ENCODE measurements at places on chromosomes 6 and 20.

GRCh38 chr20:19725814-19726525, 32.1 kb upstream of the RIN2 start:
- DNase-seq, result no peak

DNA sequence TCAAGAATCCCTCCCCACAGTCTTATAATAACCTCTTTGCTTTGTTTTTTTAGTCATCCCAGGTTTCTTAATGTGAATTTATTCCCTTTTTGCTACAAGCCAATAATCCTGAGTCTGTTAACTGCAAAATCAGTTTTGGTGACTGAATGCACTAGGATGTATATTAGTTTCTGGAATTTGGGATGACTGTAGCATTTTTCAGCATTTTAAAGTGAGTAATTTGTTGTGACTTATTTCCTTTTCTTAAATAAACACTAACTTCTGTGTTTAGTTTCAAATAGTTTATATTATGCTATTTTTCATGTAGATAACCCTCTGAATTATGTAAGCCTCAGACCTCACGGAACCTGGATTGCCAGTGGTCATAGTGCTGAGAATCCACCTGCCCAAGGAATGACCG, 5.5 kb downstream of the CST1 start:
- DNase-seq, result no peak

- no peak for DNase-seq
These were observed 333.3 kb upstream of the KCNQ5 start for GRCh38 chr6:72288592-72288991.

- no peak for DNase-seq
These were observed 103.6 kb upstream of the NXT1 start for GRCh38 chr20:23246717-23247664.

DNA sequence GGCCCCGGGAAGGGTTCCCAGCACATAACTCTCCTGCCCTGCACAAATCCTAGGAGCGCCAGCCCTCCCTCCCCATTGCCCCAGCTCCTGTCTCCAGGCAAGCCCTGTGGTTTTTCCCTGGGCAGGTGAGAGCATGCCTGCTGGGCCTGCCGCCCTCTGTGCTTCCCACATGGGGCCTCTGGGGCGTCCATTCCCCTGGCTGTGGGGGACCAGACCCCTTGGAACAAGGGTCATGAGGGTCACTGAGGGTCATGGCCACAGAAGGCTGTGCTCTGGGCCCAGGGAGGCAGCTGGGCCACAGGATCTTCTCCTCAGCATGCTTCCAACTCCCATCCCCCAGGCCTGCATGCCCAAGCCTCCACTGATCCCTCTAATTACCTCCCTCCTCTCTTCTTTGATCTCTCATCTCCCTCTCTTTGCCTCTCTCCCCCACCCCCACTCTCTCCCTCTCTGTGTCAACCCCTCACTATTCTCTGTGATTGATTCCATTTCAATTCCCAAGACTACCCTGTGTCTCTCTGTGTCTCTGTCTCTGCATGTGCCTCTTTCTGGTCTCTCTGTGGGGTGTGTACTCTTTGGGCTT, 6.1 kb downstream of the MDFI start:
- no peak for DNase-seq

- DNase-seq, result no peak
These were observed 6.9 kb downstream of the RTEL1 start for GRCh38 chr20:63664861-63665594.

DNA sequence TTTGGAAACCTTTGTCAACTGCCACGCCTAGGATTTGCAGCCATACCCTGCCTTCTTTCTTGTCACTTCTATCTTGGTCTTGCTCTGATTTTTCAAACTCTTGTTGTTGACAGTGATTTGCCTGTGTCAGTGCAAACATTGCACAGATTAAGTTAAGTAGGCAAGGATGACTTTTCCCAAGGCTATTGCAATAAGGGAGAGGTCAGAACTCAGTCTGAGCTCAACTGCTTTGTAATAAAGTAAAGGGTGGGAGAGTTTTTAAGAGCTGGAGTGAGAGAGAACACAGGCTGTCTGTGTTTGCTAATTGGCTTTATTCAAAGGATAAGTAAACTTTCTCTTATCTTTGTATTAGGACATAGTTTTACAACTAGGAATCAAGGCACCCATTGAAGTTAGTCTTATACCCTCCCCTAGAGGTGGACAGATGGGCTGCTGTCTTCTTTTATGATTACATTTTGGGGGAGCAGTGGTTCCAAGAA, 448.6 kb downstream of the PHF3 start:
- DNase-seq, result no peak

GRCh38 chr6:67722861-67723261, 912.2 kb upstream of the ADGRB3 start:
- no peak for DNase-seq

- no peak for DNase-seq
These were observed 77.1 kb downstream of the SLC2A10 start for GRCh38 chr20:46786566-46786965.

DNA sequence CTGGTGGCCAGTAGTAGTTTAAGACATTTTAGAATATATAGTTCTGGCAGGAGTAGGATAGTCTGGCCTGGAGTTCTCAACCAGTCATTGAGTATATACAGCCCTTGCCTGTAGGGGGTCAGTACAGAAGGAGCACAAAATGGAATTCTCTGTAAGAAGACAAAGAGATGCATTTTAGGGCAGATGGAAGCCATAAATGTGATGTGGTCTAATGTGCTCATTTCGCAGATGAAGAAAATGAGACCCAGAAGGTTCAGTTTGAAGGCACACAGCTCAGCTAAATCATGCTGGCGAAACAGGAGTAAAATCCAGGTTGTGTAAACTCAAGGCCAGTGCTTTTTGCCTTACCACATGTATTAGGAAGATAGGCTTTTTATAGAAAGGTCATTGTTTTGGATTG, 29.6 kb downstream of the QKI start:
- no peak for DNase-seq

- DNase-seq, result no peak
These were observed 21.3 kb downstream of the PLCB1 start for GRCh38 chr20:8153281-8153908.

GRCh38 chr6:137728386-137729349, 138.4 kb upstream of the TNFAIP3 start:
- peak; percentile 67 for DNase-seq

DNA sequence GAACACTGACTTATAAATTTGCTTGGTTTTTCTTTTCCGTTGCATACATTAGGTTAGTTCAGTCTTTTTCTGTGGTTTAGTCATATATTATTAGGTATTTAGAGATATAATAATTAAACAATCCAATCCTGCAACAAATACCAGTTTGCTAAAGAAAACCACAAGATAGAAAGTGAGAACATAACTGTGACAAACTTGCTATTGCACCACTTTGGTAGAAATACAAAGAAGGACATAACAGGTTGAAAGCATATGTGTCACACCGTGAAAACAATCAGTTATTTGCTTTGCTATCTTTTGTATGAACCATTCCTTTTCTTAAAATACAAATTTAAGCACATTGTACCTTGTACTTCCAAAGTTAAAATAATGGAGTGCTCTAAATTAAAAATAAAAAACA, 42.0 kb upstream of the KCNQ5 start:
- no peak for DNase-seq

DNA sequence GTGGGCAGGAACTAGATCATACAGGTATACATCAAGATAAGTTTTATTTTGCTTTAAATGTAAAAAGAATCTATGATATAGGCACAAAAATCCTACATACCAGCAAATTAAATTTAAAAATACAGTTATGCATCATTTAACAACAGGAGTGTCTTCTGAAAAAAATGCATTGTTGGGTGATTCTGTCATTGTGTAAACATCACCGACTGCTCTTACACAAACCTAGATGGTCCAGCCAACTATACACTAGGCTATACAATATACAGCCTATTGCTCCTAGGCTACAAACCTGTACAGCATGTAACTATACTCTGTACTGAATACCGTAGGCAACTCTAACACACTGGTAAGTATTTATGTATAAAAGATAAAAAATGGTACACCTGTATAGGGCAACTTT, 139.4 kb downstream of the RNGTT start:
- DNase-seq, result no peak

DNA sequence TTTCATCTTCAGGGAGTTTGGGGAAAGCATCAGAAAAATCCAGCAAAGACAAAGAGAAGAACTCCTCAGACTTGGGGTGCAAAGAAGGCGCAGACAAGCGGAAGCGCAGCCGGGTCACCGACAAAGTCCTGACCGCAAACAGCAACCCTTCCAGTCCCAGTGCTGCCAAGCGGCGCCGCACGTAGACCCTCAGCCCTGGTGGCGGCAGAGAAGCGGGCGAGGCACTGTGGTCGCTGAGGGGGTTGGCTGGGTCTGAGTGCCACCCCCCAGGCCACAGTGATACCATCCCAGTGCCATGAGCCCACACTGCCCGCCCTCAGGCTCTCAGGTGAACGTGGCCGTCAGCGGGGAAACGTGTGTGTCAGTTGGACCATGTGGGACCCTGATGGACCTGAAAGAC, 3.2 kb downstream of the MRGBP start:
- no peak for DNase-seq

DNA sequence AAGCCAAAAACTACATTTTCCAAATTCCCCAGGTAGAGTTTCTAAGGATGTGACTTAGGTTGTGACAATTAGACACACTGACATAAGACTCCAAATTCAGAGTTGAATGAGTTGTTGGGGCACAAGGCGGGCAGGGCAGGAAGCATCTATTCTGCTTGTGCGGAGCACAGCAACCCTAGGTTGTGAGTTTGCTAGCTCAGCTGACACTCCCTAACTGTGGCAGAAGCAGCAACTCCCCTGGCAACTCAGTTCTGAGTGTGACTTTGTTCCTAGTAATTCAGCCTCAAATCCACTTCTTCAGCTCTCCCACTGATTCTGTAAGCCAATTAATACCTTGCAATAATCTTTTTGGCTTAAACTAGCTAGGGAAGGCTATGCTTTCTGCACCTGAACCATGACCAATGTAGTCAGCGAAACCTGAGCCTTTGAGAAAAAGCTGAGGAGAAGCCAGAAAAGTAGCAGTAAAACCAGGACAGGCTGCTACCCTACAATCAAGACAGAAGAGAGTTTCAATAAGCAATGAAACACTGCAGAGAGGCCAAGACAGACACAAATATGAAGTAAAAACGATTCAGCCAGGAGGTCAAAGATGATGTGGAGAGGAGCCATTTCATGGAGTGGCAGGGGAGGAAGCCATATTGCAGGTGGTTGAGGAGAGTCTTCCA, 30.0 kb upstream of the PAQR8 start:
- no peak for DNase-seq

DNA sequence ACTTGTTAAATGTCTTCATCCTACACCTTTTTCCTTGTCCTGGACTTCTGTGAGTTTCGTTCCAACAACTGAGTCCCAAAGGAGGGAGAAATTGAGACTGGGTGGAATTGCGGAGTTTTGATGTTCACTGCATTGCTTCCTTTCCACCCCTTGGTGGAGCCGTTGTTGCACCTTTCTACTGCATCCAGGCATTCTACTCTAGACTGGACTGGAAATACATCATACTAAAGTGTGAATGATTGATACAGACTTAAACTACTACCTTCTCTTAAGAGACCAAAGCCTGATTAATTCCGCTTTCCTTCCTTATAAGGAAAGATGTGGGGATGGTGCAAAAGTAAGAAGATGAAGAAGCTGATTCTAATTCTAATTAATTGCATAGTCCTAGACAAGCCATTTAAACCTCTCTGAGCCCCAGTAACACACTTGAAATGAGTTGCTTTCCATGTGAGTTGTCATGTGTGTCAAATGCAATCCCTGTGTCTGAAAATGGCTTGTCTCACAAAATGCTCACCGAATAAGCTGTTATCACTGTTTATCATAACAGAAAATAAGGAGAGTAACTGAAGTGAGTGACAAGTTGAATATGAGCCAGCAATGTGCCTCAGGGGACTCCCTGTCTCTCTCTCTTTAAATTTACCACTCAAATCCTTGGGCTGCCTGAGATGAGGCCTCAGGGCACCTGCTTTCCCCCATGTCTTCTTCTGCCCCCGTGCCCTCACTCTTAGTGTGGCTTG, 338.3 kb upstream of the CHD6 start:
- DNase-seq, result no peak

GRCh38 chr6:114569669-114570068, 226.8 kb upstream of the HS3ST5 start:
- DNase-seq, result no peak

GRCh38 chr20:21499641-21500040, 14.2 kb downstream of the NKX2-2 start:
- no peak for DNase-seq

GRCh38 chr6:43262000-43262779, 18.9 kb downstream of the TTBK1 start:
- DNase-seq, result no peak

GRCh38 chr6:129692467-129692866, 17.5 kb downstream of the ARHGAP18 start:
- DNase-seq, result no peak

GRCh38 chr20:24763386-24764026, 185.6 kb upstream of the CST7 start:
- DNase-seq, result no peak

- no peak for DNase-seq
These were observed 5.6 kb downstream of the BIRC7 start for GRCh38 chr20:63241272-63241671.

DNA sequence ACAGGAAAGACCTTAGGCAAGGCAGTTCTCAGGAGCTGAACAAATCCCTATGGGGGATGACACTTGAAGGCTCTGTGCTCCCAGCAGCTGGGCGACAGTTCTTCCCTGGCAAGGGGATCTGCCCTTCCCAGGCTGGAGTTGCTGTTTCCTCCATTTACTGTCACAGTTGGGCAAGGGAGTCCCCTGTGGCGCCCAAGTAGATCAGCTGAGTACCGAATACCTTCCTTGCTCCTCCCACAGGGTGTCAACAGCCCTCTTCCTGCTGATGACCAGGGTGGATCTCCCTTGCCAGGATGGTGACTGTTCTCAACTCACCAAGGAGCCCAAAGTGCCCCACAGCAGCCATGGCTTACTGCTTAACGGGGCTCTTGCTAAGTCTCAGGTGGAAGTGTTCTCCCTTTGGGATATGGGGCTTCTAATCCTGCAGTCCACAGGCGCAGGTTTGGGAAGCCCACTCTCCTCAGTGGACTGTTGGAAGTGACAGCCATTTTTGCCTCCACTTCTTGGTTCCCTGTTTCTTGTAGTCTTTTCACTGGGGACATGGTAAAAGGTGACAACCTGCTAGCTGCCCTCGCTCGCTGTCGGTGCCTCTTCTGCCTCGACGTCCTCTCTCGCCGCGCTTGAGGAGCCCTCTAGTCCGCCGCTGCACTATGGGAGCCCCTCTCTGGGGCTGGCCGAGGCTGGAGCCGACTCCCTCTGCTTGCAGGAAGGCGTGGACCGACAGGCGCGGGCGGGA, 5.7 kb upstream of the PSMG4 start:
- DNase-seq, result no peak

DNA sequence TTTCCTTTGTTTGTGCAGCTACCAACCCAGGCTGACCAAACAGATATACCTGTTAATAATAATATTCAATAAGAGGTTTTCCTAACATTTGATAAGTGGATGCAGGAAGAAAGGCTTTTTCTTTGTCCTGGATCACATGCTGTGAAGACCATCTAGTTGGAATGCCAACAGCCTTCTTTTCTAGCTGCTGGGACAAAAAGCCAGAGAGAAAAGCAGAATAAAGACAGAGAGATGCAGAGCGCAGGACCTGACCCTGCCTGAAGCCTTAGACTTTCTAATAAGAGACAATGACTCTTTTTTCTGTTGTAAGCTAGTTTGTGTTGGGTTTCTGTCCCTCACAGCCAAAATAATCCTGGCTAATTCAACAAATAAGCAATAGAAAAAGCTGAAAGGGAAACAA, 308.2 kb downstream of the PHF3 start:
- no peak for DNase-seq

Measured in right lung (tissue), 10 donors.